ENCODE measurements at places on chromosomes 2 and 18.
A peak's percentile ranks its signal among the peaks of the same experiment; 100 is the strongest.

GRCh38 chr2:24439280-24439970, 51.6 kb upstream of the NCOA1 start:
- no peak for DNase-seq

- no peak for DNase-seq
Measured at GRCh38 chr2:30886080-30886479, 78.8 kb upstream of the CAPN13 start.

DNA sequence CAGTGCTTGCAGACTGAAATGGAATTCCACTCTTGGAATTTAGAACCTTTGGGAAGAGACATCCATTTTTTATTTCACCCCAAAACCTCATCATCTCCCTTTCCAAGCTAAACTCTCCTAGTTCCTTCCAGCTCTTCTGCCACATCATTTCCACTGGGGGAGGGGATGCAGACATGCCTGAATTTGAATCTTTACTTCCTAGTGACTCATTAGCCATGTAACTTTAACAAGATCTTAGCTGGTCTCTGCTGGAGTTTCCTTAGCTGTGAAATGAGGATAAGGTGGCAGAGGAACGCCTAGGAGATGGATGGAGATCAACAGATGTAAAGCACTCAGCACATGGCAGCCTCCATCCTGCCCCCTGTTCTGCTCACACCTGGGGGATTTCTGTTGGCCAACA, 266.8 kb downstream of the EN1 start:
- DNase-seq = no peak

DNA sequence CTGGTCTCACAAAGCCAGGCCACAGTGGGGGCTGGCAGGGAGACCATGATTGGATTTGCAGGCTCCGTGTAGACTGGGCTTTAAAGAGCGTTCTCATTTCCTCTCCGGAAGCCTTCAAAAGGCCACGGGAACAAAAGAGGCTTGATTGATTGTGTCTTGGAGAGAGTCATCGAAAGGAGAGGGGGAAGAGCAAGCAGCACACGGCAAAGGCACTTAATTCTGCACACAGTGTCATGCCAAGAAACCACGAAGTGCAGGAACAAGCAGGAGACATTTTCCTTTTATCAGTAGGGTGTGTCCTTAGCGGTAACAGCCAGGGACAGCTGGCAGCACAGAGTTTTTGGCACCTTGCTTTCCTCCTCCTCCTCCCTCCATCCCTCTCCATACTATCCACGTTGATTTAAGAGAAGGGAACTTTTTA, 47.7 kb downstream of the GLI2 start:
- no peak for DNase-seq

DNA sequence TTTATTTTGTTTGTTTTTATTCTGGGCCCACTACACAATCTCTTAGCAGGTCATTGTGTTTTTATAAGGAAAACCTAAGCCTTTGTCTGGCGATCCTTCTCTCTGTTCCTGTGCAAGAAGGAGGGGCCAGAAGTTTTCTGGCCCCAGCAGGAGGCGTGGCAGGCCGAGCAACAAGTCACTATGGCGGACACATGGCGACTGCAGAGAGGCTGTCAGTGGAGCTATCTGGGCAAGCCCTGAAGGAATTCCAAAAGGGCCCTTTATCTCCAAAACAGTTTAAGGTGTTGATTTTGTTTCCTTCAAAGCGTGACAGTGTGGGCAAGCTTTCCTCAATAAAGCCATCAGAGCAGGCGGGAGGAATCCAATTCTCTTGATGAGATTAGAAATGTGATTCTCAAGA, 118.8 kb upstream of the CTAGE1 start:
- no peak for DNase-seq

- DNase-seq = peak; percentile 7
Measured at GRCh38 chr18:78542204-78542603, 437.4 kb upstream of the SALL3 start.

DNA sequence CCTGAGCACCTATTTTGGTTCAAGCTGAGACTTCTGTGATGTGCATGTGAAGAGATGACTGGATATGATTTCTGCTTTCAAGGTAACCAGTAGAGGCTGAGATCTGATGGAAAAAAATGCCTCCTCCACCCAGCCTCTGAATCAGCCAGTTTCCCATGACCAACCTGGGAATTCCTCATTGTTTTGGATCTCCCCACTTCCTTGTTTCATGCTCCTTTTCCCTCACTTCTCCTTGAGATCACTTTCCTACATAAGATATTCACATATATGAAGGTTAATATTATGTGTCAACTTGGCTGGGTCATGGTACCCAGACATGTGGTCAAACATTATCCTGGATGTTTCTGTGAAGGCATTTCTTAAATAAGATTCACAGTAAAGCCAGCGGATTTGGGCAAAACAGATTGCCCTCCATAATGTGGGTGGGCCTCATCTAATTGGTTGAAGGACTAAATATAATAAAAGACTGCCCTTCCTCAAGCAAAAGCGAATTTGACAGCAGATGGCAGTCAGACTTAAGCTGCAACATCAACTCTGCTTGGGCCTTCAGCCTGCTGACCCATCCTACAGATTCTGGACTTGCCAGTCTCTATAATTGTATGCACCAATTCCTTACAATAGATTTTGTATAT, 379.4 kb downstream of the TNS1 start:
- DNase-seq = peak; percentile 71

- no peak for DNase-seq
Measured at GRCh38 chr18:45565280-45565970, 49.9 kb upstream of the SLC14A2 start.

- DNase-seq = no peak
Measured at GRCh38 chr2:112109278-112109677, 28.9 kb upstream of the FBLN7 start.

DNA sequence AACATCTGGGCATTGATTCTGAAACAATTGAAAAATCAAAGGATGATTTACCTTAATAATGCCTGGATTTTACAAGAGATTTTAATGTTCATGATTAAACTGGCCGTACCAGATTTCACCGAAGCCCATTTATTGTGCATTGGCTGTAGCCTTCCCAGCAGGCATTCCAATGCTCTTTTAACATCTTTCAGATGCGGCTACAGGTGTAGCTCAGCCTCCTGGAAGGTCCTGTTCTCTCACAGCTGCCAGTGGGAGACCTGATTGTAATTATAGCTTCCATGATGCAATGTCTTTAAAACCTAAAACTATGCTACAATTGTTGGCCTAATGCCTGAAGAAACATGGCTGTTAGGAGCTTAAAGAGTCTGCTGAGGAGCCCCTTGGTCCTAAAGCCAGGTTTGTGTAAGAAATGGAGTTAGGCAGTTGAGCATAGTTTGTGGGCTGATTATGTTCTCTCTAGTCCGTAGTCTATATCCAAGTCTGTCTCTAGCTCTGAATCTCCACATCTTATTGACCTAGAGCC, 147.4 kb downstream of the CERS6 start:
- no peak for DNase-seq

- DNase-seq = no peak
Measured at GRCh38 chr18:23177433-23178072, 42.3 kb downstream of the CABLES1 start.

DNA sequence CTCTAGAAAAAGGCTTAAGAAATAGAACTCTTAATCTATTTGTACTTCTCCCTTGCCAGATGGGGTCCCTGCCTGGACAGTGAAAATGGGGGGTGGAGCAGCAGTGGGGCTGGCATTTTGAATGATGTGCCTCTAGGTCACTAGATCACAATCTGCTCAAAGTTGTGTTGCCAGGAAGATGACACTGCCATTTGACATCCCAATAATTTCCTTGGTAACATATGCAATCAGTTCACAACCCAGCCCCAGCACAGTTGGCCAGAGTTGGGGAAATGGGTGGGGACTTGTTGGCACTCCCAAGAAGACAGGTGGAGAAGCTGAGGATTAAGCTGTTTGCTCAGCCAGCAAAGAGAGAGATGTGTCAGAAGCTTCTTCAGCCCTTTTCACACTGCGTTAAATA, 558.3 kb upstream of the KLHL29 start:
- no peak for DNase-seq

GRCh38 chr2:70510313-70510712, 43.3 kb downstream of the TGFA start:
- DNase-seq = peak; percentile 87

DNA sequence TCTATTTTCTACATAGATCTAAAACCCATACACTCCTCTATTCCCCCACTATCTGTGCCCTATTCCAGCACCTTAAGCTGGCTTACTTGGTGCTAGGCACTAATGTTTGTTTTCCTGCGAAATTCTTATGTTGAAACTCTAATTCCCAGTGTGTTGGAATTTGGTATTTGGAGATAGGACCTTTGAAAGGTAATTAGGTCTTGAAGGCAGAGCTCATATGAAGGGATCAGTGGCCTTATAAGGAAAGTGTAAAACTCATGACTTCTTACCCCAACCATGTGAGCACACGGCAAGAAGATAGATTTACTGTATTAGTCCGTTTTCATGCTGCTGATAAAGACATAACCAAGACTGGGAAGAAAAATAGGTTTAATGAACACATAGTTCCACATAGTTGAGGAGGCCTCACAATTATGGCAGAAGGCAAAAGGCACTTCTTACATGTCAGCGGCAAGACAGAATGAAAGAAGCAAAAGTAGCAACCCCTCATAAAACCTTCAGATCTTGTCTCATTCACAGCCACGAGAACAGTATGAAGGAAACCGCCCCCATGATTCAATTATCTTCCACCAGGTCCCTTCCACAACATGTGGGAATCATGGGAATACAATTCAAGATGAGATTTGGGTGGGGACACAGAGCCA, 10.5 kb upstream of the LRATD1 start:
- no peak for DNase-seq

GRCh38 chr2:217941886-217942728, 60.7 kb downstream of the TNS1 start:
- peak; percentile 23 for DNase-seq

DNA sequence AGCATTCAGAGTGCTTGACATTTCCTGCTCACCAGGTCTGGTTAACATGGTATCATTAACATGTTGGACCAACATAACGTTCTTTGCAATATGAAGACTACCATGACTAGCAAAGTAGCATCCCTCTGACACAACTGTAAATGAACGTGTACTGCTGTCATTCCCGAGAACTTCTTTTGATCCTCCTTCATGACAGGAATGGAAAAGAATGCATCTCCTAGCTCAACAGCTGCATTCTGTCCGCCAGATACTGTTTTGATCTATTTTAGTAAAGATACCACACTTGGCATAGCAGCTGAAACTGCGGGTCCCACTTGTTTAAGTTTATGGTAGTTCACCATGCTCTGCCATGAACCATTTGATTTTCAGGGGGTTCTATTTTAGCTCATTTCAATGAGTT, 144.2 kb upstream of the PARD3B start:
- no peak for DNase-seq

DNA sequence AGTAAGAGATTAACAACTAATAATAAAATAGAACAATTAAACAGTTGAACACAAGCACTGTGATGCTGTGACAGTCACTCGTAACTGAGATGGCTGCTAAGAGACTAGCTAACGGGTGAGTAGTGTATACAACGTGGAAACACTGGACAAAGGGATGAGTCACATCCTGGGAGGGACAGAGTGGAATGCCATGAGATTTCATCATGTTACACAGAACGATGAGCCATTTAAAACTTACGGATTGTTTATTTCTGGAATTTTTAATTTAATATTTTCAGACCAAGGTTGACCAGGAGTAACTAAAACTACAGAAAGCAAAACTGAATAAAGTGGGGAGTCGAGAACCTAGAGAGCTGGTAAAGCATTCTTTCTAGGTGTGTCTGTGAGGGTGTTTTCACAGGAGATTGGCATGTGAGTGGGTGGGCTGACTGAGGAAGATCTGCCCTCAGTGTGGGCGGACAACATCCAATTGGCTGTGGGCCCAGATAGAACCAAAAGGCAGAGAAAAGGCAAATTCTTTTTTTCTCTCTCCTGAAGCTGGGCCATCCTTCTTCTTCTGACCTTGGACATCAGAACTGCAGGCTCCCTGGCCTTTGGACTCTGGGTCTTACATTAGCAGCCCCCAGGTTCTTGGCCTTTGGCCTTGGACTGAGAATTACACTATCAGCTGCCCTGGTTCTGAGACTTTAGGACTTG, 14.6 kb downstream of the TMSB10 start:
- peak; percentile 94 for DNase-seq

- DNase-seq = no peak
Measured at GRCh38 chr18:30271716-30272115, 770.8 kb downstream of the DSC3 start.

DNA sequence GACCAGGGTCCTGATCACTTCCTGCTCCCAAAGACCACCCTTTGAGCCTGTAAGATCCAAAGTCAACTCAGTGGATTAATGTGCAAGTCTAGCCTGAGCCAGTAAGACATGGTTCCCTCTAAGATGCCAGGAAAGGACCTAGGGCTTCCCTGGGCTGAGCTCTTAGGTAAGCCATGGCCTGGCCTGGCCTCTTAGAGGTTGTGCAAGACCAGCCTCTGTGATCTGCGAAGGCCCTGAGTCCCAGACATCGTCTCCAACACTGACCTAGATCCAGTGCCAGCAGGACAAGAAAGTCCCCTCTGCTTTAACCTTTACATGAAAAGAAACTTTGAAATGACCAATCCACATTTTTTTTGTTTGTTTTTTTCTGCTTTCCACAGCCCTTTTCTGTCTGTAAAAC, 73.6 kb upstream of the CYP1B1 start:
- DNase-seq = peak; percentile 66

DNA sequence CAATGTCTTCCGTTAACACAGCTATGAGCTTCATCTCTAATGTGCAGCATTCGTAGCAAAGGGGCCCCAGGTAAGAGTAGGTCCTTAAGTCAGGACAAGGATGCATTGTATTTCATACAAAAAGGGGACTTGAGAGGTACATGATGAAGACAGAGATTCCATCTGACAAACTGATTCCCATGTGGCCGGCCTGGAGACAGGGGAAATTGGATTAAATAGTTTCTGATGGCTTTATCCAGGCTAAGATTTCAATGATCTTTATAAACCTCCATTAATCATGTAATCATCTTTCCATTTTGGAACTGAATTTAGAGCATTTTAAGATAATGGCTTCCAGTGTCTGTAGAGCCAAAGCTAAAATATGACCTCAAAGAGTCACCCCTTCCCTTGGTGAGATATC, 111.3 kb downstream of the NCKAP5 start:
- no peak for DNase-seq

- no peak for DNase-seq
Measured at GRCh38 chr2:212975333-212975732, 176.1 kb downstream of the IKZF2 start.

GRCh38 chr18:70762812-70763211, 474.0 kb downstream of the SOCS6 start:
- DNase-seq = no peak

DNA sequence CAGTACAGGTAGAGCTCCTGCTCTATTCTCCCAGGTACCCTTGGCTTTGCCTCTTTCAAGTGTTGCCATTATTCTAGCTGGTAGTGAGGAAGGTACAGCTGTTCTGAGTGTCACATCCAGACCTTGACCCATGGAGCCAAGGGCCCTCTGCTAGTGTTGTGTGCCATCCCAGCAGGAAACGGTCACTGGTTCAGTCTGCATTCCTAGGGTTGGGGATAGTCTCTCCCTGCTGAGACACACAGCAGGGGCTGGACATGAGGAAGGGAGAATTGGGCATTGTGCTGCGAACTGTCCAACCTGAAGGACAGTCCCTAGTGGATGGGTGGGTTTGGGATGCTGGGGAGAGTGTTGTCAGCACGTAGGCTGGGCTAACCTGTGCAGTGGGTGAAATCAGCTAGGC, 59.1 kb downstream of the FARP2 start:
- no peak for DNase-seq

GRCh38 chr2:241126201-241126611, 23.1 kb downstream of the PASK start:
- DNase-seq = no peak

Measured in suppressor macrophage treated with lipopolysaccharide for 1 hour (primary cell).